Effector CD4-positive, alpha-beta T cell (primary cell): ENCODE measurements at places on chromosomes 5 and 9.
A peak's percentile ranks its signal among the peaks of the same experiment; 100 is the strongest.

GRCh38 chr5:122902263-122902662 lies 56.9 kb downstream of the SNX24 start:
- no peak for DNase-seq

DNA sequence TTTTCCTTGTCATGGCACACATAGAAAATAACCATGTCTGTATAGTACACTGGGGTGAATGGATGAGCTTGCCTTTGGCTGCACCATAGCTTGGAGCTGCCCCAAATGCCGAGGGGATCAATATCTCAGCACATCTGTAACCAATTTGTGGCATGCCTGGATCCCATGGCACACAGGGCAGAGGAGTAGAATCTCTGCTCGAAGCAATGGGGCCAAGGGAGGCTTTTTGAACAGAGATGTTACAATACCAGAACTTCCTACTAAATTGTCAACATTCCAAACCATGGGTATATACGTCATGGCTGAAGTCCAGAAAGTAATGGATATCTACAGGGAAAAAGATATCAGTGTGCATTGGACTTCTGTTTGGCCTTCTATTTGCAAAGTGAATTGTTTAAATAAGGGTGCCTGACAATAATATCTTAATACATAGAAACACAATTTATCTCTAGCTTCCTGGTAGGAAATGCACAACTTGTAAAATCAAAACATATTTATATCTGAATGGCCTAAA lies 39.0 kb downstream of the ESM1 start:
- no peak for DNase-seq

GRCh38 chr5:153610009-153610408 lies 119.5 kb downstream of the GRIA1 start:
- no peak for DNase-seq

DNA sequence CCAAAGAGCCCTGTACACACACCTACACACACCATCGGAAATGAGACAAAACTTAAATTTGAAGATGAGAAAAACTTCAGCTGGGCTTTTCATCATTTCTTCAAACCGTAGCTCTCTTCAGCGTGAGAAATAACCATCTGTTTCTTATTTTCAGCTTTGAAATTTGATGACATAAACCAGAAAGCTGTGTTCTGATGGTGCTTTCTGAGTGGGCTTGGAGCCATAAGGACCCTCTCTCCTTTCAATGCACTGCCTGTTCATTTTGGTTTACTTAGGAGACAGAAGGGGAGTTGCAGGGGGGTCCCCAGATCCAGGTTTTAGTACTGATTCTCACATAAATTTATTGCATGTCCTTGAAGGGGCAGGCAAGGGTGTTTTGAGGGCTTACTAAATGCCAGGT lies 9.5 kb downstream of the FBXO10 start:
- no peak for DNase-seq

- DNase-seq: no peak
These were observed 610.5 kb upstream of the ITGA1 start for GRCh38 chr5:52177193-52177592.

DNA sequence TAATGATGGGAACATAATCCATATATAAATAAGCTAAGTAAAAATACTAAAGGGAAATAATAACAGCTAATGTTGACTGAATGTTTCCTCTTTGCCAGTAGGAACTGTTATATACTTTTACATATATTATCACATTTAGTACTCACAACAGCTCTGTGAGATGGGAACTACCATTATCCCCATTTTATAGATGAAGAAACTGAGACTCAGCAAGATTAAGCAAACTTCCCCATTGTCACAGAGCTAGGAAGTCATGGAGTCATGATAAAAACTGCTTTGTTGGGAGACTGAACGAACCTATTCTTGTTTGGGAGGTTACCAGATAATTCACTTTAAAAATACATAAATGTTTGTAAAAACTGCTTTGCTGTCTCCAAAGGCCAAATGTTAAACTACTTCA lies 23.4 kb downstream of the WNT8A start:
- DNase-seq: no peak

DNA sequence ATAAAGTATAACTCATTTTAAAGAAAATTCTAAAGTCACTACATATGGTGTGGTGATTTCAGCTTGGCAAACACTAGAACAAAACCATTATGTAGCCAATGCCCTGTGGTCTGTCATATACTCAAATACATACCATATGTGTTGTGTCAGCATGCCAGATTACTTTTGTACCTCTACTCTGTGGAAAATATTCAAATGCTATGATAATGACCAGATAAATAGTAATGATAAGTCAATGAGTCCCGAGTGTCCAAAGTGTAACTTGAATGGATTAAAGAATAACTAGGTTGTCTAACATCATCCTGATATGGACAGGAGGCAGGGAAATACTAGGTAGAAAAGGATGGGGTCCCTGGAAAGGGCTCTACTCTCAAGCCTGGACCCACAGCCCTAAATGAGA lies 58.0 kb upstream of the IL6ST start:
- no peak for DNase-seq

DNA sequence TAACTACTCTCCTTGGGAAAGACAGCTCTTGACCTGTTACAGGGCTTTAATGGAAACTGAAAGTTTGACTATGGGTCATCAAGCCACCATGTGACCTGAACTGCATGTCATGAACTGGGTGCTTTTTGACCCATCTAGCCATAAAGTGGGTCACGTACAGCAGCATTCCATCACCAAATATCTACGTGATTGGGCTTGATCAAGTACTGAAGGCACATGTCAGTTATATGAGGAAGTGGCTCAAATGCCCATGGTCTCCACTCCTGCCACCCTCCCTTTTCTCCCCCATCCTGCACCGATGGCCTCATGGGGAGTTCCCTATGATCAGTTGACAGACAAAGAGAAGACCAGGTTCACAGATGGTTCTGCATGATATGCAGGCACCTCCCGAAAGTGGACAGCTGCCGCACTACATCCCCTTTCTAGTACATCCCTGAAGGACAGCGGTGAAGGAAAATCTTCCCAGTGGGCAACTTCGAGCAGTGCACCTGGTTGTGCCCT lies 7.3 kb upstream of the FCN1 start:
- DNase-seq: no peak

- no peak for DNase-seq
These were observed 605 bp downstream of the CHSY3 start for GRCh38 chr5:129904667-129905472.

DNA sequence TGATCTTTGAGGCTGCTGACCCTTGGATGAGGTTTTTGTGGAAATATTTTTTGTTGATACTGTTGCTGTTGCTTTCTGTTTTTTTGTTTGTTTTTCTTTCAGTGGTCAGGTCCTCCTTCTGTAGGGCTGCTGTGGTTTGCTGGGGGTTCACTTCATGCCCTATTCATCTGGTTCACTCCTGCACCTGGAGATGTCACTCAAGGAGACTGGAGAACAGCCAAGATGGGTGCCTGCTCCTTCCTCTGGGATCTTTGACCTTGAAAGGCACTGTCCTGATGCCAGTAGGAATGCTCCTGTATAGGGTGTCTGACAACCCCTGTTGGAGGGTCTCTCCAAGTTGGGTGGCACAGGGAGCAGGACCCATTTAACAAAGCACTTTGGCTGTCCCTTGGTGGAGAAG lies 67.0 kb upstream of the ACTBL2 start:
- no peak for DNase-seq

DNA sequence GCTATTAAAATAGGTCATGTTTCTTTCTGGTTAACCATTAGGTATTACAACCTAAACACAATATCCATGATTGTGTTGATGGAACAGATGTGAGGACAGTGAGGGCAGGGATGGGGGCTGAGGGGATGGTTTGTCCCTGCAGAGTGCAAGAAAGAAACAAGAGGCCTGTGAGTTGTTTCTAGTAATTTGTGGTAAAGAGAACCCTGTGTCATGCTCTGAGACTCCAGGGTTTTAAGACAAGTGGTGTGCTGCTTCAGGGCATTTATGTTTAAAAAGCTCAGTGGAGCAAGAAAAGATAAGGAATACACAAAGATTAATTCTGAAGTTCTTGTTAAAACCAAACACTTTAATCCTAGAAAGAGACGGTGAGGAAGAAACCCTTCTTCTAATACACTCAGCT lies 656.5 kb downstream of the TLE1 start:
- DNase-seq: no peak

- DNase-seq: no peak
These were observed 35.8 kb downstream of the PPIC start for GRCh38 chr5:123000731-123001130.

- no peak for DNase-seq
These were observed 17.2 kb upstream of the MLANA start for GRCh38 chr9:5873439-5873838.

- DNase-seq: no peak
These were observed 10.4 kb upstream of the BARHL1 start for GRCh38 chr9:132571806-132572600.

GRCh38 chr5:100424787-100425186 lies 110.4 kb upstream of the FAM174A start:
- no peak for DNase-seq

DNA sequence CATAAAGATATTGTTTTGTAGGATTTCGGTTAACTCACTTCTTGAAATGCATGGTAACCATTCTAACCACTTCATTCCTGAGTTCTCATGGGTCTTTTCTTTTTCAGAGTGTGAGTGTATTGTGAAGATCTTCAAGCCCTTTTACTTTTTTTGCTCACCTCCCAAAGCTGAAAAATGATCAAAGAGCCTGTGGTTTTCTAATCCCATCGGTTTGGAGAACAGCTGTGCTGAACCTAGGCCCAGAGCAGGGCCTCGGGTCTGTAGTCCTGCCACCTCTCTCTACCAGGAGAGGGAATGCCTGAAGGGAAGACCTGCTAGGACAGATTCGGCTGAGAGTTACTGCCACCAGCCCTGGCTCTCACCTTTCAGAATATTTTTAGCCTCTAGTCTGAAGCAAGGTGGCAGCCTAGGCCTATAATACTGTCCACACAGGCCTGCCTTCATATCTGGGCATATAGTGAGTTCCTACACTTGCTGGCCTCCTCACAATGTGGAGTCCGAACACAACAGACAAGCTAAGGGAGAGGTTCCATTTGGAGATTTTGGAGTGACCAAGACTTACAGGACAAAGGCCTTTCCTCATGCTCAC lies 13.8 kb downstream of the RGMB start:
- DNase-seq: no peak

DNA sequence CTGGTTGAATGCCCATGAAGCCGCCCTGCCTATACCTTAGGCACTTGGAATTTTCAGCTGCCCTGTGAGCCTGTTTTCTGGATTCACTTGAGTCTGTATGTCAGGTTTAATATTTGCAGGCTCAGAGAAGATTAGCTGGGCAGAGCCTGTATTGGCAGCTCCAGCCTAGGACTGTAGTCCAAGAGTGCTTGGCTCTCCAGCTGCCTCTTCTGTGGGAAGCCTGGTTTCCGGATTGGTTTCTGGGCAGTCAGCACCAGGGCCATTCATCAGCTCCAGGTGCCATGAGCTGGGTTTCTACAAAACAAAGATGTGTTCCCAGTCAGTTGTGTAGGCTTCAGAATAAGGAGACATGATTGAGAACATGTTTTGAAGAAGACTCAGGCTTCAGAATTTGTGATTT lies 90.1 kb downstream of the ARHGAP26 start:
- no peak for DNase-seq

DNA sequence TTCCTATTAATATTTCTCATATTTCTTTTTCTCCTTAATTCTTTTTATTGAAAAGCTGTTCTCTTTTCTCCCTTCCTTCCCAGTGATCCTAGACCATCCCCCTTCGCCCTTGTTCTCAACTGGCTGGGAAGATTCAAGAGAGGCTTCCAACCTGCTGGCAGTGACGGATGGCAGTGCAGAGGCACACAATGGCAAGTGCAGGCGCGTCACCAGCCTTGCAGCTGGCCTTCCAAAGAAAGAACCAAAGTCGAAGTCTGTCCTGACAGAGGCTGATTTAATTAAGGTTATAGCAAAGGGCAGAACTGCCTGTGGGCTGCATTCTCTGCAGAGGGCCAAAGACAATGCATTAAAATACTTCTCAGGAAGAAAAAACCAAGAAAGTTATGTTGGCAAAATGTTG lies 7.4 kb downstream of the CEMIP2 start:
- DNase-seq: no peak

DNA sequence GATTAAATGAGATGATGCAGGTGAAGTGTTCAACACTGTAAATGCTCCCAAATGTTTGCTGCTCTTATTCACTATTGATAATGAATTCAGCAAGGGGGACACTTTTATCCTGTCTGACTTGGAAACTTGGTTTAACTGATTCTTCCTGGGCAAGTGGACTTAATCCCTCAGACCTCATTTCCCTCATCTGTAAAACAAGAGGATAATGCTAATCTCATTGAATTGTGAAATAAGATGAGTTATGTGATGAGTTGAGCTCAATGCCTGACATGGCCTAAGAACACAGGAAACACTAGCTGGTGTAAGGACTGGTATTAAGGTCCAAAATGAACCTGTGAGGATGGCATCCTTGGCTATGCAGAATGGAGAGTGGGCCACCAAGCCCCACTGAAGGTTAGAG lies 23.3 kb downstream of the TNFSF15 start:
- no peak for DNase-seq

- no peak for DNase-seq
These were observed 40.0 kb downstream of the MARCHF6 start for GRCh38 chr5:10393491-10393890.

- no peak for DNase-seq
These were observed 293.3 kb downstream of the CSNK1G3 start for GRCh38 chr5:123805300-123805699.

- no peak for DNase-seq
These were observed 127.2 kb downstream of the MRPL36 start for GRCh38 chr5:1672396-1672795.

DNA sequence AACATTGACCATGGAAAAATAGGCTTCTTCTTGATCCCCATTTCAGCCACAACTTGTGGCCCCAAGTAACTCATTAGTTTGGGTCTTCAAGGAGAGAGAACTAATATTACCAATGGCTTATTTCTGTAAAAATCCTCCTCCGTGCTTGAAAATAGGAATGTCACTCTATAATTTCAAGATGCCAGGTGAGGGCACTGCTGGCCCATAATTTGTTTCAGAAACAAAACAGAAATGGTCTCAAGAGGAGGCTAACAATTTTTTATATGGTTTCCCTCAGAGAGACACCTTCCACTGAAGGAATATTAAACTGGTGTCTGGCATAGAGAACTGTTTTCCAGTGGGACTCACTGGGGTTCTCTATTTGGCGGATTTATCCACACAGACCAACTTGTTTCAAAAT lies 437.0 kb upstream of the TRPC7 start:
- DNase-seq: no peak

- peak; percentile 7 for DNase-seq
These were observed 35.9 kb upstream of the ARSB start for GRCh38 chr5:79020861-79021561.

GRCh38 chr9:74610523-74611061 lies 113.5 kb downstream of the RORB start:
- no peak for DNase-seq

DNA sequence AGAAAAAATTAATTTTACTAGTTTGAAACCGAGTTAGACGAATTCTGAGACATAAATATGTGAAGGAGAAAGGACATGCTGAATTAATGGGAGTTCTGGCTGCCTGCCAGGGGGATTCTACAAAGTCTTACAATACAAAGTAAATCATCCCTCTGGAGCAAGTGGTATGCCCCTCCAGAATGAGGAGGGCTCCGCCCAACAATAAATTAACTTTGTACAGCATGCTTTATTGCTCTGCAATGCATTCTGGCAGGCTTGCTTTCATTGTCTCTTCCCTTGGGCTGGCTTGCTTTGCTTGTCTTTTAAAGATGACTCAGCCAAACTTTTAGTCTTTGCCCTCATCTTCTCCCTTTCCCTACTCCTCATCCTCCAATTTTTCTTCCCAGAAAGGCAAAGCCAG lies 11.7 kb upstream of the PCDHB1 start:
- DNase-seq: no peak

- DNase-seq: no peak
These were observed 151.1 kb downstream of the ARL15 start for GRCh38 chr5:54159153-54159892.
